ENCODE measurements at places on chromosomes 12 and 14.

GRCh38 chr14:92507174-92507768 lies 6.3 kb upstream of the RIN3 start:
- DNase-seq: no peak

- no peak for DNase-seq
Observed at GRCh38 chr14:52094546-52095271, 25.9 kb upstream of the NID2 start.

GRCh38 chr14:53952533-53952932 lies 4.1 kb downstream of the BMP4 start:
- DNase-seq: no peak

DNA sequence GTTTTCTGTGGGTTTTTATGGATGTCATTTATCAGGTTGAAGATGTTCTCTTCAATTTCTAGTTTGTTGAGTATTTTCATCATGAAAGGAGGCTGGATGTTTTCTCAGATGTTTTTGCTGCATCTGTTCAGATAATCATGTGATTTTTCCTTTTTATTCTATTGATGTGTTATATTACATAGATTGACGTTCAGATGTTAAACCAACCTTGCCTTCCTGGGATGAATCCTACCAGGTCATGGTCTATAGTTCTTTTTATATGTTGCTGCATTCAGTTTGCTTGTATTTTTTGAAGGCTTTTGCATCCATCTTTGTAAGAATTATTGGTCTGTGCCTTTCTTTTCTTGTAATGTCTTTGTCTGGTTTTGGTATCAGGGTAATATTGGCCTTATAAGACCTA lies 43.9 kb upstream of the LYZ start:
- DNase-seq: no peak

DNA sequence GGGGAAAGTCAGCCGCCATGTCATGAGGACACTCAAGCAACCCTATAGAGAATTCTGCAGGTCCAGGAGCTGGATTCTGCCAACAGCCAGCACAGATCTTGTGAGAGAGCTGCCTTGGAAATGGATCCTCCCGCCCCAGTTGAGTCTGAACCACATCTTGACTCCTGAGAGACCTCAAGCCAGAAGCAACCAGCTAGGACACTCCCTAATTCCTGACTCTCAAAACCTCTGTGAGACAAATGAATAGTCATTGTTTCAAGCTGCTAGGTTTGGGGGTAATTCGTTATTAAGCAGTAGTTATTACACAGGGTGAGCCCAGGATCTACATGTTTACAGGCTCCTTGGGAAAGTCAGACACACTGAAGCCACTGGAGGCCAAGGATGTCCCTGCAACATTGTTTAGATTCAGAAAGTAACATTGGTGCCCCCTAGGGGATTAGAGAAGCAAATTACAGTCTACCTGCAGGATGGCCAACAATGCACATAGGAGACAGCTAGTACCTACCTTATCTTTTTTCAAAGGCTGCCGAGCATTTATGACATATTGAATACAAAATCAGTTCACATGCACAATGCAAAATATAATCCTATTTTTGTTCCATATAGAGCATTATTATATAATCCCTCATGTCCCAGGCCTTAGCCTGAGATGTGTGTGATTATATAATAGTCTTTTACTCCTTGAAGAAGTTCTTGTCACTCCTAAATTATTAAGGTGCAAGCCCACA lies 57.9 kb upstream of the FICD start:
- no peak for DNase-seq

- DNase-seq: no peak
Observed at GRCh38 chr14:96821501-96821900, 24.3 kb downstream of the VRK1 start.

GRCh38 chr12:12885096-12885792 lies 6.1 kb upstream of the GPRC5A start:
- no peak for DNase-seq

DNA sequence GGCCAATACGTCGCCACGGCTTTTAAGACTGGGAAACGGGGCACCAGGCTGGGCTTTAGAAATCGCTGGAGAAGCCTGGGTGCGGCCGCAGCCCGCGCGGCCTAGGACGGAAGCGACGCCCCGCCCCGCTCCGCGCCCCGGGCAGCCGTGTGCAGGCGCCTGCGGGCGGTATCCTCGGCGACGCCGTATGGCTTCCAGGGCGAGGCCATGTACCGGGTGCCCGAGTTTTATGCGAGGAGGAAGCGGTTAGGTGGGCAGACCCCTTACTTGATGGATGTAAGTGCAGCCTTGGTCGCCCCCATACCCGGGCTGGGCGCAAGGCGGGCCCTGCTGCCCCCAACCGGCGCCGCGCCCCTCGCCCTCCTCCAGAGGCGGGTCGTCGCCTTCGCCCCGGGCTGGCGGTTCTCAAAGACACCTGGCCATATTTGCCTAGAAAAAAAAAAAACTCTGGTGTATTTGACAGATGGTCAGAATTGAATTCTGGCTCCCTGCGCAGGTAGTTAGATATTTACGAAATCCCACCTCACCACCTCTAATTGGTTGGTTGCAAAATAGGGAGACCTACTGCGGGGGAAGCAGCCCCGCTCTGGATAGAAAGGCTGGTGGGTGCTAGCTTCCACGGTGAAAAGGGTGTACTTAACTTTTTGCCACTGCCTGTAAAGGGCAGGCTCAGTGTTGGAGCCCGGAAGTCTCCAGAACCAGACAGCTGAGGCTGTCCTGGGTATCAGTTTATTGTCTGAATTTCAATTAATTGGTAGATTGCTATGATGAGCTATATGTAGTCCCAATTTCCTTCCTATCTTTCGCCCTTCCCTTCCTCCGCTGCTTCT lies at the start of gene PPP1R36:
PPP1R36 (plus strand) TSS at position 171 of the 830 bp plus-strand sequence; CDS start at position 208, 37 bp downstream.
- DNase-seq: no peak

GRCh38 chr12:120757226-120757742 lies 31.7 kb downstream of the ACADS start:
- DNase-seq: no peak

GRCh38 chr12:14849661-14850060 lies 6.3 kb upstream of the ART4 start:
- DNase-seq: no peak

DNA sequence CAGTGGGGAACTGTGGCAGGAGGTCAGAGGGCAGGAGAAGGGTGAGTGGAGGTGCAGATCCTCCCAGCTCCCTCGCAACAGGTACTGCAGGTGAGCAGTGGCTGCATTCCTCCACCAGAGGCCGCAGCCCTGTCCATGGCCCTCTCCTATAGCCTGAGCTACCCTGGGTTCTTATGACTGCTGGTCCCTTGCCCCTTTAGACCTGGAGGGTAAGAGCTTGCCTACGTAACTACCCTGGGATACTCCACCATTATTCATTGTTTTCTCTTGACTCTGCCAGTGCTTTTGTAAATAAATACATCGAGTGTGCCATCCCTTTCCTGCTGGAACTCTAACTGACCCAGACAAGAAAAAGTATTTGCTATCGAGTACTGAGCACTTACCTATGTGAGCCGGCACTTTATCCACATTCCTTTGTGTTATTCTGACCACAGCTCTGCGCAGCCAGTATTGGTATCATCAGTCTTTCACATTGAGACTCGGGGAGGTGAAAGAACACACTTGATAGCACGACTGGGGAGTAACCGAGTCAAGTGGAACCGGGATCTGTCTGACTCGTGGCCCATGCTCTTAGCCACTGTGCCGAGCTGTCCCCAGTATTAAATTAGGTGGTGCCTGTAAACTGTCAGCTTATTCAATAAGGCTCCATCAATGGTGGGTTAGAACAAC lies 38.5 kb downstream of the LTBP2 start:
- no peak for DNase-seq

DNA sequence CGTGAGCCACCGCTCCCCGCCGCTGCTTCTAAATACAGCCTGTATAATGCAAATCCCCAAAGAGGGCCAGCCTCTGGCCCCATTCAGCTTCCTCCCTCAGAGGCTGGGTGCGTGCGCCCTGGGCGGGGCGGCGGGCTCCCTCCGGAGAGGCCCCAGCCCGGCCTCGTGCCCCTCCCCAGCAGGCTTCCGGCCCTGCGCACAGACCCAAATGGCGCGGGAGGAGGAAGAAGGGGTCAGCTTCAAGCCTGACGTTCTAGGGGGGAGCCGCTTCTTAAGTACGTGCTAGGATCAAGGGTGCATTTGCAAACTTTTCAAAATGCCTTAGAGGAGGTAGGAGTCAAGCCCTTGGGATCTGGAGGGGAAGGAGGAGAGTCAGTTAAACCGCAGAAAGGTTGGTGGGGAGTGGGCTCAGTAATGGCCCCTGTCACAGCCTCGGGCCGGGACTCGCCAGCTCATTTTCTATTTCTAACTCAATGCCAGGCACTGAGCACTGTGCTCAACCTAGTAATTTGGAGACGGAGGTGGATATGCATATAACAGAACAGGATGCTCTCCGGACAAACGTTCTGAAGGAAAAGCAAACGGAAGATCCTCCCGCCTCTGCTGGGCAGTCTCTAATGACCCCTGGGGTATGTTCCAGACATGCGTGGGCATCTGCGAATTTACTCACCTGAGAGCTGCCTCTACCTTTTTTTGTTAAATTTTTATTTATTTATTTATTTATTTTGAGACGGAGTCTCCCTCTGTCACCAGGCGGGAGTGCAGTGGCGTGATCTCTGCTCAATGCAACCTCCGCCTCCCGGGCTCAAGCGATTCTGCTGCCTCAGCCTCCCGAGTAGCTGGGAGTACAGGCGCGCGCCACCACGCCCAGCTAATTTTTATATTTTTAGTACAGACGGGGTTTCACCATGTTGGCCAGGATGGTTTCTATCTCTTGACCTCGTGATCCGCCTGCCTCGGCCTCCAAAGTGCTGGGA lies 32.3 kb downstream of the NINJ2 start:
- peak; percentile 57 for DNase-seq

- no peak for DNase-seq
Observed at GRCh38 chr12:13799574-13799973, 181.8 kb downstream of the GRIN2B start.

- no peak for DNase-seq
Observed at GRCh38 chr14:41950428-41951151, 343.9 kb downstream of the LRFN5 start.

DNA sequence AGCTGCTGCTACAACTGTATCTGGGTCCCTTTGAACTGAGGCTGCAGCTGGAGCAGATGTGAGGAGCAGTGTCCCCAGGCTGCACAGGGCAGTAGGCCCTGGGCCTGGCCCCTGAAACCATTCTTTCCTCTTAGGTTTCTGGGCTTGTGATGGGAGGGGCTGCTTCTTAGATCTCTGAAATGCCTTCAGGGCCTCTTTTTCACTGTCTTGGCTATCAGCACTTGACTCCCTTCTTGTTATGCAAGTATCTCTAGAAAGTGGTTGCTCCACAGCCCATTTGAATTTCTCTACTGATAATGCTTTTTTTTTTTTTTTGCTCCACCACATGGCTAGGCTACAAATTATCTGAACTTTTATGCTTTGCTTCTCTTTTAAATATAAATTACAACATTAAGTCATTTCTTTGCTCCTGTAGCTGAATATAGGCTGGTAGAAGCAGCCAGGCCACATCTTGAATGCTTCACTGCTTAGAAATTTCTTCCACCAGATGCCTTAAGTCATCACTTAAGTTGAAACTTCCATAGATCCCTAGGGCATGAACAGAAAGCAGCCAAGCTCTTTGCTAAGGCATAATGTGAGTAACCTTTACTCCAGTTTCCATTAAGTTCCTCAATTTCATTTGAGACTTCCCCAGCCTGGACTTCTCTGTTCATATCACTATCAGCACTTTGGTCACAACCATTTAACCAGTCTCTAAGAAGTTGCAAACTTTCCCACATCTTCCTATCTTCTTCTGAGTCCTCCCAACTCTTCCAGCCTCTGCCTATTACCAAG lies 41.1 kb downstream of the ACSM4 start:
- no peak for DNase-seq

DNA sequence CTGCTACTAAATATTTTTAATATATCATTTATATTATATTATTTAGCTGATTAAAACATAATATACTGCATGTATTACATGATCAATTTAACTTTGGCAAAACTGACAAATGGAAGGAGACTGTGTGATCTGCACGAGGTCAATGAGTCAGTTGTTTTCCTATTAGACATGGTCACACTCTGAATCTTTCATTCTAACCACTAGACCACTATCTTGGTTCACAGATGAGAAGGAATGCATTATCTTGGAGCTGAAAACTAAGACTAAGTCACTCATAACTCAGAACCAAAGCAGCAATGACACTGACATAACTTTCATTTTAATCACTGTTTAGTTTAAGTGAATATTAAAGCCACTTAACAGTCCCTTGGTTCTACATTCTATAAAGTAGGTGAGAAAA lies 37.4 kb downstream of the GNPTAB start:
- DNase-seq: no peak

- no peak for DNase-seq
Observed at GRCh38 chr12:84073401-84073800, 839.2 kb downstream of the SLC6A15 start.

DNA sequence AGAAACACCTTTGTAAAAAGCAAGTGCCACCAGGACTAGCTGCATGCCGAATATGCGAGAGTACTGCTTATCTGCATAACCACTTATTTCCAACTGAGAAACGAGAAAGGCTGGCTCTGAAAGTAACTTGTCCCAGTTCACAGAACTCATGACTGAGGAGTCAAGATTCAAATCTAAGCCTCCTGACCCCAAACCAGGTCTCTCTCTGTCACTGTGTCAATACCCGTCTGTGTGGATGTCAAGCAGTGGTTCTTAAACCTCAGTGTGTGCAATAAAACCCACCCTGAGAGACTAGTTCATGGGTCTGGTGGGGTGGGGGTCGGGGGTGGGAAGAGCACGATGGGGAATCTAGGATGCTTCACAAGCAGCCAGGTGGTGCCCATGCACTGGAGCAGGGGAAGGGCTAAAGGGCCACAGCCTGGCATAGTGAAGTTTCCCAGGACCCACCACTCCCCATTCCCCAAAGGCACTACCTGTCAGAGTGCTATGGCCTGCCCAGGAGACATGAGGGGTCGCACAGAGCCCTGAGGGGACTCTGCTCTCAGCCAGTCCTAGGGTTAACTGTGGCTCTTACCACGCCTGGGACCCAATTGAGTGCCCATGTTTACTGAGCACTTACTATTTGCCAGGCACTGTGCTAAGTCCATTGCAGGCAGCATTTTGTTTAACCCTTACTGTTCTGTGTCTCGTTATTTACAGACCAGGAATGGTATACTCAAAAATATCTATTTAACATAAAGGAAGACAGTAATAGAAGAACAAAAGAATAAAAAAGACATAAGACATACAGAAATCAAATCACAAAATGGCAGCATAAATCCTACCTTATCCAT lies 33.4 kb upstream of the PNMA1 start:
- no peak for DNase-seq

- DNase-seq: no peak
Observed at GRCh38 chr12:120321382-120322202, 6.0 kb downstream of the PLA2G1B start.

DNA sequence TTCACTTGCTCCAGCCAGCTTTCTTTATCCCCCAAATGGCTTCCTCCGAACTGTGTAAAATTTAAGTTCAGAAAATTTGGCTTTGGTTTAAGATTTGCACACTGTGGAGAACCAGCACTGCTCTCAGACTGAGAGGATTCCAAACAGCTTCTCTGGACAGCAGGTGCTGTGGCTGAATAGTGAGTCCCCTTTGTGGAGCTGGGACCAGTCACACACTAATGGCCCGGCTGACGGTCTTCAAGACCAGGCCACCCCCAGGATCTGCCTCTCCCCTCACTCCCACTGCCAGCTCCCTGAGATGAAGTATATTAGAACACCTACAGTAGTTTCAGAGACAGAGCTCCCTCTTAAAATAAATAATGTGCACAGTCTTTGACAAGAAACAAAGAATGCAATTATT lies 267.3 kb downstream of the BCAT1 start:
- no peak for DNase-seq

- DNase-seq: no peak
Observed at GRCh38 chr12:46963977-46964971, 115.1 kb upstream of the PCED1B start.
